Suprapubic skin (tissue), 4 donors: ENCODE measurements at places on chromosomes 1 and 21.

DNA sequence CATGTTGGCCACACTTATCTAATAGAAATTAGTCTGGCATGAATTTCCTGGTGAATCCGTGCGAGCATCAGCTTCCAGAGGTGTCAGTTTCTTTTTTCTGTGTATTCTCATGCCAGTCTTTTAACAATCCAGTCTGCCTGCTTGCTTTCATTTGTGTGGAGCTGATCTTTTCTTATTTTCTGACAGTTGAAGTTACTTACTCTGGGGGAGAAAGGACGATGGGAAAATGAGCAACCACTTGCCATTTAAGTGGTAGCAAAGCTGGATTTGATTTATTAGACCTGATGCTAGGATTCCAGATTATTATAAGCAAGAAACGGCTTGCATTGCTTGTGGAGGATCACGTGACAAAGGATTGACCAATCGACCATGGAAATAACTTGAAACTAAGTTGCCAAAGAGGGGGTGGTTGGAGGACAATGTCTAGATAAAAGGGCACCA lies 24.3 kb upstream of the APP start:
- no peaks in the 10 kb centered on the region for H3K36me3 ChIP-seq
- H3K27me3 ChIP-seq: no peaks in the 10 kb centered on the region
- DNase-seq: no peak
- H3K27ac ChIP-seq: no peak overlapping the region
- no peak overlapping the region for H3K4me3 ChIP-seq

GRCh38 chr21:46229133-46229922 lies 754 bp upstream of the LSS start:
- peak overlapping the region; percentile 66 for H3K27ac ChIP-seq
- H3K36me3 ChIP-seq: peaks cover 16% of the 10 kb centered on the region
- DNase-seq: no peak
- H3K4me1 ChIP-seq: peaks cover 44% of the 10 kb centered on the region
- peak overlapping the region; percentile 62 for H3K4me3 ChIP-seq

GRCh38 chr1:205537386-205538018 lies 33.0 kb downstream of the CDK18 start:
- H3K27me3 ChIP-seq: no peaks in the 10 kb centered on the region
- H3K36me3 ChIP-seq: no peaks in the 10 kb centered on the region
- DNase-seq: peak; percentile 31

GRCh38 chr1:230629511-230629910 lies 12.8 kb upstream of the COG2 start:
- no peaks in the 10 kb centered on the region for H3K36me3 ChIP-seq
- no peak overlapping the region for H3K4me3 ChIP-seq
- no peak for DNase-seq

DNA sequence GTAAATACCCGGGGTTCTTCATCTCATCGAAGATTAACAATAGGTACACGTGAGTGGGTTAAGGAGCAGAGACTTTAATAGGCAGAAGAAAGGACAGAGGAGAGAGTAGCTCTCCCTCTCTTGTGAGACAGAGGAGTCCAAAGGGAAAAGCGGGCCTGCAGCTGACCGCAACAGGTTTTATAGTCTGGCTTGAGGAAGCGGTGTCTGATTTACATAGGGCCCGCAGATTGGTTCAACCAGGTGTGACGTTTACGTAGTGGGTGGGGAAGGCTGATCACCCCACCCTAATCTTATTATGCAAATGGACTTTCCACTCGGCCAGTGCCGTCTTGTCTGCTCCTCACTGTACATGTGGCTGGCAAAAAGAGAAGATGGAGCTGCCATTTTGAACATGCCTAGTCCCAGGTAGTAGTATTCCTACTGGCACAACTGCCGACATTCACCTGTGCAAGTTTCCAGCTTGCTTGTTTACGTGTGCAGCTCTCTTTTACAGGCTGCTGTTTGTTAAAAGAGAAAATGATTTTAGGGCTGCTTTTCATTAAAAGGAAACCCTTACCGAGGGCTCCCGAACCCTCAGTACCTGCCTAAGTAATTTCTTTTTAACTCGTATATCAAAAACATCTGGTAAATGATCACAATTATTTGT lies 10.6 kb downstream of the CDC14A start:
- H3K4me3 ChIP-seq: no peak overlapping the region
- no peaks in the 10 kb centered on the region for H3K36me3 ChIP-seq
- H3K27ac ChIP-seq: no peak overlapping the region
- no peaks in the 10 kb centered on the region for H3K27me3 ChIP-seq

GRCh38 chr1:50426702-50427085 lies 3.5 kb upstream of the DMRTA2 start:
- no peaks in the 10 kb centered on the region for H3K36me3 ChIP-seq
- no peak for DNase-seq
- peaks cover 100% of the 10 kb centered on the region for H3K27me3 ChIP-seq
- H3K27ac ChIP-seq: no peak overlapping the region

DNA sequence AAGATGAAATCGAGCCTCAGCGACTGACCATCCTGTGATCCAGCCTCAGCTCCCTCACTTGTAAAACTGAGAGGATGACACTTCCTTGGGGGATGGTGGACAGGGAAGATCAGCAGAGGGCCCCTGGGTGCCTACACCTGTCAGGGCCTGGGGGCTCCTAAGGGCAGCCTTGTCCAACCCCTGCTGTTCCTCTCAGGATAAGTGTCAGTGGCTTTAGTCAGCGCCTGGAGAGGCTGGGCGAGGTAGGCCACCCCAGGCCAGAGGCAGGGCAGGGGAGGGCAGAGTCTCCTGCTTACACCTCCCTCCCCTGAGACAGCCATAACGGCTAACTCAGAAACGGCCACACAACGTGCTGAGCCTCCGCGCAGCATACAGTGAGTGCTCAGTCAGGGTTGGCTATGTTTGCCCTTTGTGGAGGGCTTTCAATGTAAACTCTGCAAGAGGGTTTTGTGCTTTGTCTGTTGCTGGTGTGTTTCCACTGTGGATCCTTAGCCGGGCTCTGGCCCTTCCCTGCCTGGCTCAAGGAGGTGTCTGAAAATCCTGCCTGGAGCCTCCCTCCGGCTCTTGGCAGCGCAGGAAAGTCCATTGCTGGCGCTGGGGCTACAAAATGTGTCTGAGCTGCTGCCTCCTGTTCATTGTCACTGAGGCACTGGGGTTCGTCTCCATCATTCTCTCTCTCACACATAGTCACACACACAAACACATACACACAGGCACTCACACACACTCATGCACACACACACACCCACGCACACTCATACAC lies 588.4 kb downstream of the PTPRU start:
- H3K4me3 ChIP-seq: no peak overlapping the region
- H3K27ac ChIP-seq: no peak overlapping the region
- no peak for DNase-seq

GRCh38 chr1:204211046-204211445 lies 2.7 kb downstream of the GOLT1A start:
- H3K4me1 ChIP-seq: peaks cover 22% of the 10 kb centered on the region
- no peaks in the 10 kb centered on the region for H3K27me3 ChIP-seq
- no peak overlapping the region for H3K27ac ChIP-seq
- peak; percentile 50 for DNase-seq
- no peaks in the 10 kb centered on the region for H3K36me3 ChIP-seq

- H3K36me3 ChIP-seq: no peaks in the 10 kb centered on the region
- H3K4me1 ChIP-seq: peaks cover 19% of the 10 kb centered on the region
- DNase-seq: no peak
Observed at GRCh38 chr21:42472521-42472920, 23.5 kb downstream of the RSPH1 start.

DNA sequence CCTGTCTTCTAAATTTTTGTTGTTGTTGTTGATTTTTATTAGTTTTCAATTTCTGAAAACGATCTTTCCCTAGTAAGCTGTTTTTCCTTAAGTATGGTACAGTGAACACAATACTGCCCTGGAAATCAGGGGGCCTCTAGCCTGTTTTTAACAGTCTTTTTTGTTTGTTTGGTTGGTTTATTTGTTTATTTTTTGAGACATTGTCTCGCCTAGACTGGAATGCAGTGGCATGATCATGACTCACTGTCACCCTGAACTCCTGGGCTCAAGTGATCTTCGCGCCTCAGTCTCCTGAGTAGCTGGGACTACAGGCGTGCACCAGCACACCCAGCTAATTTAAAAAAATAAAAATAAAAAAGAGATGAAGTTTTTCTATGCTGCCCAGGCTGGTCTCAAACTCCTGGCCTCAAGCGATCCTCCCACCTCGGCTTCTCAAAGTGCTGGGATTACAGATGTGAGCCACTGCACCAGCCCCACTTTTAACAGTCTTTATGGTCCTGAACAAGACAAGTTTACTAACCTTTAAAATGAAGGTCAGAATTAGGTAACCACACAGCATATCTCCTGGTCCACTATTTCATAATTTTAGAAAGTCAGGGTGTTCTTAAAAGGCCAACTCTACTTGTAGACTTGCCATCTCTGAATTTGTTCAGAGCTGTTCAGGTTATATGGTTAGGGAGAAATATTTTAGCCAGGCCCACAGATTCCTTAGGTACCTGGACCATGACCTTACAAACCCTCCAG lies 35.4 kb downstream of the TBCE start:
- H3K36me3 ChIP-seq: no peaks in the 10 kb centered on the region
- no peak overlapping the region for H3K27ac ChIP-seq
- H3K4me3 ChIP-seq: no peak overlapping the region
- no peaks in the 10 kb centered on the region for H3K4me1 ChIP-seq

DNA sequence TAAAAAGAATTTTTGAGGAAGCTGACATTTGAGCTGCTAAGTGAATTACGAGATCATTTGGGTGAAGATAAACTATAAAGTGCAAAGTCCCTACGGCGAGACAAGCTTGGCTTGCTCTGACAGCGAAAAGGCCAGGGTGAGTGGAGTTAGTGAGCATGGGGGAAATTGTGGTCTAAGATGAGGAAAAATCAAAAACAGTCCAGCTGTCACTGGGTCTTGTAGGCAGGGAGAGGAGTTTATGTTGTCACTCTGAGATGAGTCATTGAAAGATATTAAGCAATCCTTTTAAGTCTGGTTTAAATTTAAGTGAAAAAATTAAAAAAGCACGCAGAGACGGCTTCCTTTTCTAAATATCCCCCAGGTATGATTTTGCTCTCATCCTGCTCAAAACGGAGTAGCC lies 601.9 kb downstream of the MRPL39 start:
- no peak for DNase-seq
- H3K36me3 ChIP-seq: no peaks in the 10 kb centered on the region
- no peaks in the 10 kb centered on the region for H3K27me3 ChIP-seq
- no peak overlapping the region for H3K27ac ChIP-seq
- H3K4me3 ChIP-seq: no peak overlapping the region

GRCh38 chr1:217881131-217881543 lies 250.0 kb downstream of the SPATA17 start:
- H3K27ac ChIP-seq: no peak overlapping the region
- H3K4me3 ChIP-seq: no peak overlapping the region
- DNase-seq: no peak
- no peaks in the 10 kb centered on the region for H3K36me3 ChIP-seq

DNA sequence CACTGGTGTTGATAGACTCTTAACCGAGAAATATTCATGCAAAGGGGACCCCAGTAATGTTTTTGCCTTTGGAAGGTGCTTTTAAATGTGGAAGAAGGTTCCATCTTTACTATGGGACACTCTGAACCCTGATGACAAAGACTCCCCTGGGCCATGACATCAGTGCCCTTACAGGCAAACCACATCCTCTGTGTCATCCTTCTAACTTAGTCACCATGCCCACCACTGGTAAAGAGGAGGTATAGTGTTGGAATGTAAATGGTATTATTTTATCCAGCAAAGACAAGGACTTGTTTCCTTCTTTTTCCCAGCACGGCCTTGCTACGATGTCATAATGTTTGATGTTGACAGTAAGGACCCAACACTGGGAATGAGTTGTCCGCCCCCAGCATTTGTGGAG lies 12.6 kb downstream of the METTL13 start:
- no peaks in the 10 kb centered on the region for H3K4me1 ChIP-seq
- H3K27ac ChIP-seq: no peak overlapping the region
- H3K4me3 ChIP-seq: no peak overlapping the region
- H3K36me3 ChIP-seq: peaks cover 91% of the 10 kb centered on the region
- no peaks in the 10 kb centered on the region for H3K27me3 ChIP-seq
- DNase-seq: no peak

DNA sequence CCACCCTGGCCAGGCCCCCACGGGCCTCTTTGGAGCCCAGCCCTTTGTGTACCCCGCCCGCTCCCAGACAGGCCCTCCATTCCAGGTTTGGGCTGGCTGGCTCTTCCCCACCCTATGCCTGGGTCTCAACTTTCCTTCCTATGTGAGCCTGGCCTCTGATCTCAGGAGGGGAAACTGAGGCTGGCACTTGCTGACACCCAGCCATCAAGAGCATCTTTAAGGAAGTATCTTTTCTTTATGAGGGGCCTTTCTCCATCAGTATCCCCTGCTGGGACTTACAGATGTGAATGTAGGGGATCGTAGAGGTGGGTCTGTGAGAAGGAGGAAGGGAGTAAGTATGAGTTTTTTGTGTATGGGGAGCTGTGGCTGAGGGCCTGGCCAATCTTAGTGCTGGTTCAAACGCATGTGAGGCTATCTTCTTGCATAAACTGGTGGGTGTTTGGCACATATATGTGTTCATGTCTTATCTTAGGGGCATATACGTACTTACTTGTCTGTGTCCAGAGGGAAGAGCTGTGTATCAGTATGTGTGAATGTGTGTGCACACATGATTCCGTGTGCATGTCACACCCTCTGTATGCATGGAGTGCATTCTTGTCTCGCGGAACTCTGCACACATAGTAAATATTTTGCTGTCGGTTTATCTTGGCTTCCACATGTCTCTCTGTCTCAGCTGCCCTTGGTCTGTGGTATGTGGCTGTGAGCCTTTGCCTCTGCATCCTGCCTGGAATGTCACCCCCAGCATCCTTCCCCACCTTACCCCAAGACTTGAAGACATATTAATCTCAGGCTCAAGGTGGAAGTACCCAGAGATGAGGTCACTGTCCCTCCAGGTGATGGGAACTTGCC lies 5.4 kb downstream of the NECTIN4 start:
- H3K4me3 ChIP-seq: peak overlapping the region; percentile 45
- H3K4me1 ChIP-seq: peaks cover 58% of the 10 kb centered on the region
- no peaks in the 10 kb centered on the region for H3K27me3 ChIP-seq

- H3K27me3 ChIP-seq: peaks cover 3% of the 10 kb centered on the region
- no peak overlapping the region for H3K4me3 ChIP-seq
- H3K36me3 ChIP-seq: no peaks in the 10 kb centered on the region
Observed at GRCh38 chr1:30704271-30704670, 19.1 kb downstream of the MATN1 start.

DNA sequence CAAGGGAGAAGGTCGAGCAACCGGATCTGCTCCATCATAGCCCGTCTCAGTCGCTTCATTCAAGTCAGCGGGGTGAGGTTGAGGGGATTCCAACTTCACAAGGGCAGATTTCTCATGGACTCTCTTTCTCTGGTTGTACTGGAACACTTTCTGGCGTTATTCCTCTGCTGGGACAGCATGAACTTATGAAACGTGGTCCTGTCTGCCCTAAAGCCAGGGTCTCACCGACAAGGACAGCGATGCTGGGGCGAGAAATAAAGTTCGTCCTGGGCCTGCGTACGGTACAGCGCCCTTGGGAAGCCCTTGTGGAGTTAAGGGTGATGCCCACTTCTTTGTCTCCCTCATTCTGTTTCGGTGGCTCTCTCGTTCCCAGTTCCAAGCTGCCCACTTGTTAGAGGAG lies 1.3 kb upstream of the FLVCR1 start:
- H3K4me3 ChIP-seq: peak overlapping the region; percentile 91
- no peaks in the 10 kb centered on the region for H3K36me3 ChIP-seq
- no peak for DNase-seq
- H3K27me3 ChIP-seq: no peaks in the 10 kb centered on the region
